Lower lobe of right lung (tissue), 2 donors: ENCODE measurements at places on chromosomes 2 and 18. TPM values are rescaled to one million over a fixed set of nuclear protein-coding genes. Genes with fewer than 3 reads are reported as not detected.

The PER2 gene
- total RNA-seq: 24.9 TPM

The GATA6 gene
- total RNA-seq: 22.1 TPM

The IL1A gene
- total RNA-seq: 2.1 TPM

The CD207 gene
- 3.0 TPM for total RNA-seq

The EVX2 gene
- total RNA-seq: not detected

The NEDD4L gene
- total RNA-seq: 203 TPM

The OTX1 gene
- 0.27 TPM for total RNA-seq

The DRC1 gene
- total RNA-seq: 6.8 TPM

The CYP26B1 gene
- 2.5 TPM for total RNA-seq

The LGALSL gene
- 30.8 TPM for total RNA-seq

The MC5R gene
- not detected for total RNA-seq

The APCDD1 gene
- total RNA-seq: 33.4 TPM

The OTOF gene
- total RNA-seq: 0.35 TPM

The GRP gene
- 1.7 TPM for total RNA-seq

The TRIM54 gene
- total RNA-seq: not detected

The IL1RN gene
- 20.1 TPM for total RNA-seq

The ACOXL gene
- total RNA-seq: 38.5 TPM

The RBM43 gene
- total RNA-seq: 10.4 TPM

The LIMS4 gene
- total RNA-seq: 1.1 TPM

The UGT1A4 gene
- total RNA-seq: not detected

The EIF2AK2 gene
- total RNA-seq: 69.2 TPM

The GPR45 gene
- total RNA-seq: not detected

The ATP9B gene
- 48.6 TPM for total RNA-seq

The KCNK3 gene
- total RNA-seq: 26.8 TPM

The TUBA3E gene
- not detected for total RNA-seq

The AGXT gene
- not detected for total RNA-seq

The MBP gene
- total RNA-seq: 90.6 TPM

The HOXD12 gene
- total RNA-seq: not detected

The LDLRAD4 gene
- 24.6 TPM for total RNA-seq

The D2HGDH gene
- 29.4 TPM for total RNA-seq

The FN1 gene
- 1,248 TPM for total RNA-seq

The PKDCC gene
- 65.8 TPM for total RNA-seq

The AQP12B gene
- not detected for total RNA-seq

The SLC5A7 gene
- 0.30 TPM for total RNA-seq

The XIRP2 gene
- 0.18 TPM for total RNA-seq

The SPRED2 gene
- 43.9 TPM for total RNA-seq

The PAPOLG gene
- total RNA-seq: 16.1 TPM

The REL gene
- total RNA-seq: 33.6 TPM

The ANTXR1 gene
- total RNA-seq: 54.3 TPM

The ILKAP gene
- total RNA-seq: 43.4 TPM

The GAREM1 gene
- 10.3 TPM for total RNA-seq

The DSG4 gene
- total RNA-seq: not detected

The PAX8 gene
- 1.2 TPM for total RNA-seq

The RGPD4 gene
- not detected for total RNA-seq

The SLC40A1 gene
- 135 TPM for total RNA-seq

The LOXHD1 gene
- total RNA-seq: 2.9 TPM

The MPV17 gene
- total RNA-seq: 79.2 TPM

The C2orf78 gene
- not detected for total RNA-seq
